AG09309 (cell line): ENCODE measurements at places on chromosomes 6 and 20.

DNA sequence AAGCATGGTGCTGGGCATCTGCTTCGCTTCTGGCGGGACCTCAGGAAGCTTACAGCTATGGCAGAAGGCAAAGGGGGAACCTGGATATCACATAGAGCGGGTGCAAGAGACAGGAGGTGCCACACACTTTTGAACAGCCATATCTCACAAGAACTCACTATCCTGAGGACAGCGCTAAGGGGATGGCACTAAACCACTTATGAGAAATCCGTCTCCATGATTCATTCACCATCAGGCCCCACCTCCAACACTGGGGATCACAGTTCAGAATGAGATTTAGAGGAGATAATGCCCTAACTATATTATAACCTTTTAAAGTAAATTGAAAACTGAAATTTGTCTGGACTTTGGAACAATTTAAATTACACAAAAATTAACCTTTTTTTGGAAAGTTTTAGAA lies 37.8 kb upstream of the SUMO4 start:
- no peak for DNase-seq

DNA sequence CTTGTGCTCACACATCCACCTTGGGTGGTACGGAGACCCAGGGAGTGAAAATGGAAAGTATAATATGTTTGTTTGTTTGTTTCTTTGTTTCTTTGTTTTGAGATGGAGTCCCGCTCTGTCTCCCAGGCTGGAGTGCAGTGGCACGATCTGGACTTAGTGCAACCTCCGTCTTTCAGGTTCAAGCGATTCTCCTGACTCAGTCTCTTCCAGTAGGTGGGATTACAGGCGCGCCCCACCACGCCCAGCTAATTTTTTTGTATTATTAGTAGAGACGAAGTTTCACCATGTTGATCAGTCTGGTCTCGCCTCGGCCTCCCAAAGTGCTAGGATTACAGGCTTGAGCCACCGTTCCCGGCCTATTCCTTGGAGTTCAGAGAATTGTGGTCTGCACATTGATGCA lies 115.4 kb downstream of the TRIM27 start:
- no peak for DNase-seq

GRCh38 chr20:32571566-32571965 lies 13.6 kb downstream of the NOL4L start:
- no peak for DNase-seq

- no peak for DNase-seq
These were observed 1.1 kb upstream of the RNGTT start for GRCh38 chr6:88964509-88964908.

DNA sequence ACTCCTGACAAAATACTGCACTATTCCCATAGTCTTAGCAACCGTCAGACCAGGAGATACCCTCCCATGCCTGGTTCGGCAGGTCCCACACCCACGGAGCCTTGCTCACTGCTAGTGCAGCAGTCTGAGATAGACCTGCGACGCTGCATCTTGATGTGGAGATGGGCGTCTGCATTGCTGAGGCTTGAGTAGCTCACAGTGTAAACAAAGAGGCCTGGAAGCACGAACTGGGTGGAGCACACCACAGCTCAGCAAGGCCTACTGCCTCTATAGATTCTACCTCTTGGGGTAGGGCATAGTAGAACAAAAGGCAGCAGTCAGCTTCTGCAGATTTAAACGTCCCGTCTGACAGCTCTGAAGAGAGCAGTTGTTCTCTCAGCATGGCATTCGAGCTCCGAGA lies 25.4 kb downstream of the TMEM244 start:
- DNase-seq: no peak

DNA sequence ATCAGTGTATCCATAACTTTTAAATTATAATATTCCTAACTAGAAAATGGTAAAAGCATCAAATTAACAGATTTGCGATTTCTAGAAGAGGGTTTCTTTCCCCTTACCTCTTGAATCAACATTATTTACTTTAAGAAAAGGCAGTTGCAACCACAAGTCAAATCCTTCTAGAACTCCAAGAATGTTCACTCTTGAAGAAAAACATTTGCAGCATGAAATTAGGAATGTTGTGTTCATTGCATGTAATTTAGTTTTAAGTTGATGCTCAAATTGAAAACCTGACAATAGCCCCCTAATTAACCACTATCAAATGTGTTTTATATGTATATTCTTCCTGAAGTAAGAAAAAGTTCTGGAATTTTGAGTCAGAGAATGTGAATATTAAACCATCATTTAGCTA lies 2.3 kb upstream of the REV3L start:
- DNase-seq: no peak

DNA sequence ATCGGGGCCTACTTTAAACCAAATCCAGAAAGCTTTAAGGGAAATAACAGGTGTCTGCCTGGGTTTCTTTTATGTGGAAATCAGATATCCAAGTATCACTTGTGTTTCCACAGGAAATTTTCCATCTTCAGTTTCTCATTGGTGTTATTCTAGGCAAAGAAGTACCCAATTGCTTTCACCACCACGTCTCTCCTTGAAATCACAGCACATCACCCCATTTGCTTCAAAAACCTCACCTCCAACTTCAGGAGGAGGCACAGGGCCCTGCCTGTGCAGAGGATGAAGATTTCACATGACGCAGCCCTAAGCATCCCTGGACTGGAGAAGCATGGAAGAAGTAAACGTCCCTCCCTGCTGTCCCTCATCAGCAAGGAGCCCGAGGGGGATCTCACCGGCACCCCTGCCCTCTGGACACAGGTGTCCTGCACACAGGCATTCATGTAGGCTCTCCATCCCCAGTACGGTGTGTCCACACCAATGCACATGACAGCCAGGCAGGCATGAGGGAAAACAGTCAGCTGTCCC lies 182.3 kb downstream of the TBXT start:
- no peak for DNase-seq

DNA sequence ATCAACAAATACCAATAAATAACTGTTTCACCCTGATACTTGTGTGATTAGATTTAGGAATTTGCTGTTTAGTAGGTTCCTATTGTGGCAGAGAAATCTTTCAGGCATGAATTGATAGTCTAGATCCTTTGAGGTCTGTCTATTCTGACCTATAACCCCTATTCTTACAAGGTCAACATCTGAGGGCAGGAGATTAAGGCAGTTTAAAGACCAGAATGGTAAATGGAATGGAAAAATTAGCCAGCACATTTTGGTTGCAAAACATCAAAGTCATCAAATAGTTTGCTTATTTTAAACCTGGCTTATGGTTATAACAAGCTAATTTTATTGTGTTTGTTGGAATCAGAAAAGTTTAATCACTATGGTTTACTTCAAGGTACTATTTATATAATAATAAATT lies 78.4 kb downstream of the LIN28B start:
- DNase-seq: no peak

- no peak for DNase-seq
These were observed 645 bp downstream of the DDX39B start for GRCh38 chr6:31541059-31541657.

- peak; percentile 94 for DNase-seq
These were observed 457.8 kb downstream of the QKI start for GRCh38 chr6:163872335-163872734.

GRCh38 chr6:14127611-14128010 lies 10.0 kb downstream of the CD83 start:
- DNase-seq: no peak

DNA sequence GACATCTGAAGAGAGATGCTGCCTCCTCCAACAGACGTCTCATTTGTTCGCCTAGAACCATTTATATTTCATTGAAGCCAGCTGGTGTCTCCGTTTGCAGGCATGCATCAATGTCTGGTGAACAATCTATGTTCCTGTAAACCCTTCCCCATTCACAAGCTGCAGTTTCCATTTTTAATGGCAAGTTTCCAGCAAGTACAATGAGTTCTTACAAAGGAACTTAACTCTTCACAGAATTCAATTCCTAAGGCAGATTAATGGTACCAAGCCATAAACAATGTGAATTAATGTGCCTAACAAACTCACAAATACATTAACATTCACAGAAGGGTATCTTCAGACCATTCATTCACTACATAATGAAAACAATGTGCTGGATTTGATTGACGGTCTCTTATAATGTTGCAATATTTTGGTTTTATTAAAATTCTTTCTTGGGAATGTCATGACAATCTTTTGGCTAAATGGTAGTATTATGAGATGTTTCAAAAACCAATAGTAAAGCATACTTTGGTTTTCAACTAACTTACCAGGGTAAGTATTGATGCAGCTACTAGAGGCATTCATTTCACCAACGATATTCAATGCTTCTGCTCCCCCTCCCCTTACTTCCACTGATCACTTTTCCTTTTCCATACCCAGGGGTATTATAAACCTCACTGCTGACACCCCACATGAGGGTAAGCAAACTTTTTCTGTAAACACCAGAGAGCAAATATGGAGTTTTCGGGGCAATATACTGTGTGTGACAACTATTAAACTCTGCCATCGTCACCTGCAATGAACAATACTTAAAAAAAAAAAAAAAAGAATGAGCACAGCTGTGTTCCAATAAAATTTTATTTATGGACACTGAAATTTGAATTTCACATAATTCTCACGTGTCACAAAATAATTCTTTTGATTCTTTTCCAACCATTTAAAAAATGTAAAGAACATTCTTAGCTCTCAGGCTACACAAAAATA lies 4.2 kb downstream of the AKIRIN2 start:
- DNase-seq: peak; percentile 85

- DNase-seq: no peak
These were observed 6.5 kb upstream of the PGBD1 start for GRCh38 chr6:28274888-28275287.

DNA sequence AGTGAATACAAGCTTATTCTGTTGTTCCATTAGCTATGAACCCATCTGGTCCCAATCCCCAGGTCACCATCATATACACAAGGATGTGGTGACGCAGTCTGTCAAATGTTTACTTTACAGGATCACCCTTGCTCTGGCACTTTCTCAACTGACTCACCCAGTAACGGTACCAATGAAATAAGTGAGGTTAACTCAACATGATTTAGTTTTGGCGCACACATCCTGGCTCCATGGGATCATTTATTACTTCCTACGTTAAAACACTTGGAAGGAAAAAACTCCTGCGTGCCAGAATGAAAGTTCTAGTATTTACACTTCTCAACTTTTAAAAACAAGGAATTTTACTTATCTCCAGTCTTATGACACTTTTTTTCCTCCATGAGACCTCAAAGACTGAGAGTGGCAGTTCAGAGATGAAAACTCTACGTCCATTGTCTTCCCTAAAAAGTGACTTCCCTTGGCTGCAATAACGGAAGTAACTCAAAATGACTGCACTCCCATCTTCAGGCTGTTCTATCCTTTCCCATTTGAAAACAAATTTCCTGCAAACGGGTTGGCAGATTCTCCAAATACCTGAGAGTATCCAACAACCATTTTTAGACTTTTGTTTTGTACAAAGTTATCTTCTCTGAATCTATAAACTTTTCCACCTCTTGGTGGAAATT lies 15.9 kb downstream of the AGPAT4 start:
- DNase-seq: peak; percentile 91

- no peak for DNase-seq
These were observed 66.7 kb downstream of the ZDHHC14 start for GRCh38 chr6:157447735-157448134.

DNA sequence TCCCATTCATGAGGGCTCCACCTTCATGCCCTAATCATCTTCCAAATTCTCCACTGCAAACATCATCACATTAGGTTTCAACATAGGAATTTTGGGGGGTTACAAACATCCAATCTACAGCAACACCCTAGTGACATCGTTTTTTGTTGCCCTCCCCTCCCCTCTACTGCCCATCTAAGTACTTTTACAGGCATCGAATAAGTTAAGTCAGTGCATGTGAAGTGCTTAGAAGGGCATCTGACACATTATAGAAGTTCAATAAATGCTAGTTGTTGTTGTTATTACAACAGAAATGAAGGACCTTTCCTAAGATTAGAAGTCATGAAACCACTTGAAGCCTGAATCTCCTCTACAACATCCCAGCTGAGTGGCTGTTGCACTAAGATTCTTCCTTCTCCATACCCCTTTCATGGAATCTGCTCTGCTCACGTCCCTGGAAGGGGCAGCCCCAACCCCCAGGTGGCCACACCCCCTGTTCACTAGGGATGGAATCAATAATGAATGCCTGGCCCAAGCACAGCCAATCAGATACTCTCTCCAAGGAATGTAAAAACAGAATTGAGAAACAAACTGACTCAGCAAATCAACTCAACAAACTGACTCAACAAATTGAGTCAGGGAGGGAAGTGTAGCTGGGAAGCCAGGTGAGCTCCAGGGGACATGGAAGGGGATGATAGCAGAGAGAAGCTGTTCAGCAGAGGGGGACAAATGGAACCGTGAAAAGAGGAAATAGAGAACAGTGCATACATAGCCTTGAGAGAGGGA lies 3.9 kb upstream of the LRP11 start:
- no peak for DNase-seq

GRCh38 chr20:24423390-24424313 lies 45.8 kb upstream of the SYNDIG1 start:
- DNase-seq: no peak

DNA sequence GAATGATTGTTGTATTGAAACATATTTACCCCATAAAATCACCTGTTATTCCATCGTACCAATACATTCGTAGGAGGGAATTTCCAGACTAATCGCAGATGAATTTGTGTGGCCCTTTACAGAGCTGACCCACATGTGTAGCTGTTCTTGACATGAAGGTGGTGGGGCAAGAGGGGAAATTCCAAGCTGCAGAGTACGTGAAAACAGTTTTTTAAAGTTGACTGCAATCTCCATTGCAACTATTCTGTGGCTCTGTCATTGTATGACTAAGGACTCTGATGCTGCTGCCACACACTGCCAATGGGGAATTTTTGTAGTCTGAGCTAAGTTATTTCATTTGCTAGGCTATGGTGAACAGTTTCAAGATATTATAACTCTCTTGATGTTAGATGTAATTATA lies 46.4 kb upstream of the ADTRP start:
- DNase-seq: no peak

- DNase-seq: no peak
These were observed 93.4 kb downstream of the THBS2 start for GRCh38 chr6:169160091-169160854.

DNA sequence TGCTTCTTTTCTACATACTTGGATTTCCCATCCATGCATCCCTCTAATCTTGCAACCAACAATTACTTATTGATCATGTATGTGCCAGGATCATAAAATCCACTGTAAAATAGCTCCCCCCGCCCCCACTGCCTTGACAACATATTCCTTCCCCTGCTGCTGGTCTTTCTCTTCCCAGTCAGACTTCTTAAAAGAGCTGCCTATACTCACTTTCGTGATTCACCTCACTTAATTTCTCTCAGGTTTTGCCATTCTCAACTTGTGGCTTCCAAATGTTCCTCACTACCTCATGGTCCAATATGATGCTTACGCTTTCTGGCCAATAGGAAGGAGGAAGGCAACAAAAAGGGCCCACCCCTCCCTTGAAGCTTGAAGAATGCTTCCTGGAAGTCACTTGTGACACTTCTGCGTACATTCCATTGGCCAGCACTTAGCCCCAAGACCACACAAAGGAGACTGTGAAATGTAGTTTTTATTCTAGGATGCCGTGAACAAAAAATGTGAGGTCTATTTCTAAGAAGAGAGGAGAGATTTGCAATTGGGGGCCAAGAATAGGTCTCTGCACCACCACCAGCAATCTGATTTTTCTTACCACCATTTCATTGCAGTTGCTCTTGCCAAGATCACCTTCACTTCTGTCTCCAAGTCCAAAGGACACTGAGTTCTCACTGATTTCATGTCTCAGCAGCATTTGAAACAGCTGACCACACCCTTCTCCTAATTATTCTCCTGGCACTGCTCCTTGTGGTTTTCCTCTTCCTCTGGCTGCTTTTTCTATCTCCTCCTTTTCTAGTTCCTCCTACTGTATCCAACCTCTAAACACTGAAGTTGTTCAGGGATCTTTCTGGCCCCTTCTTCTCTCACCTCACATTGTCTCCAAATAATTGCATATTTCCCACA lies 30.8 kb downstream of the CD164 start:
- no peak for DNase-seq

GRCh38 chr6:51028276-51028675 lies 209.6 kb downstream of the TFAP2B start:
- DNase-seq: no peak
